ENCODE measurements at places on chromosomes 6 and 20. TPM values are rescaled to one million over a fixed set of nuclear protein-coding genes. Genes with fewer than 3 reads are reported as not detected.
A peak's percentile ranks its signal among the peaks of the same experiment; 100 is the strongest.

- no peaks in the 10 kb centered on the region for H3K27me3 ChIP-seq
- H3K4me3 ChIP-seq = no peak overlapping the region
- no peaks in the 10 kb centered on the region for H3K4me1 ChIP-seq
- H3K27ac ChIP-seq = no peak overlapping the region
- no peaks in the 10 kb centered on the region for H3K36me3 ChIP-seq
- DNase-seq = no peak
Observed at GRCh38 chr6:157188213-157188612, 135.1 kb downstream of the TMEM242 start.

DNA sequence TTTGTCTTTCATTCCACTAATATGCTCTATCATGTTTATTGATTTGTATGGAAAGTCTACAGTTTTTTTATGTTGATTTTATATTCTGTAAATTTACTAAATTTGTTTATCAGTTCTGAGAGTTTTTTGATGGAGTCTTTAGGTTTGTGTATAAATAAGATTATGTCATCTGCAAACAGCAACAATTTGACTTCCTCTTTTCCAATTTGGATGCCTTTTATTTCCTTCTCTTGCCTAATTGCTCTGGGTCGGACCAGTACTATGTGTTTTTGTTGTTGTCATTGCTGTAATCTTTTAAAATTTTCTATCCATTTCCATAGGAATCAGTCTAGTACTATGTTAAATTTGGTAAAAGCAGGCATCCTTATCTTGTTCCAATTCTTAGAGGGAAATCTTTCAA lies 31.5 kb upstream of the POLR1H start:
- H3K27me3 ChIP-seq = no peaks in the 10 kb centered on the region
- H3K36me3 ChIP-seq = no peaks in the 10 kb centered on the region
- H3K27ac ChIP-seq = no peak overlapping the region
- no peaks in the 10 kb centered on the region for H3K4me1 ChIP-seq

- no peaks in the 10 kb centered on the region for H3K36me3 ChIP-seq
- H3K27ac ChIP-seq = no peak overlapping the region
- H3K27me3 ChIP-seq = no peaks in the 10 kb centered on the region
- H3K4me1 ChIP-seq = no peaks in the 10 kb centered on the region
Observed at GRCh38 chr6:74579794-74580193, 626.1 kb downstream of the COL12A1 start.

- no peak overlapping the region for H3K27ac ChIP-seq
- no peaks in the 10 kb centered on the region for H3K36me3 ChIP-seq
- no peaks in the 10 kb centered on the region for H3K4me1 ChIP-seq
- H3K27me3 ChIP-seq = no peaks in the 10 kb centered on the region
- DNase-seq = no peak
Observed at GRCh38 chr20:51980277-51980676, 178.0 kb upstream of the SALL4 start.

DNA sequence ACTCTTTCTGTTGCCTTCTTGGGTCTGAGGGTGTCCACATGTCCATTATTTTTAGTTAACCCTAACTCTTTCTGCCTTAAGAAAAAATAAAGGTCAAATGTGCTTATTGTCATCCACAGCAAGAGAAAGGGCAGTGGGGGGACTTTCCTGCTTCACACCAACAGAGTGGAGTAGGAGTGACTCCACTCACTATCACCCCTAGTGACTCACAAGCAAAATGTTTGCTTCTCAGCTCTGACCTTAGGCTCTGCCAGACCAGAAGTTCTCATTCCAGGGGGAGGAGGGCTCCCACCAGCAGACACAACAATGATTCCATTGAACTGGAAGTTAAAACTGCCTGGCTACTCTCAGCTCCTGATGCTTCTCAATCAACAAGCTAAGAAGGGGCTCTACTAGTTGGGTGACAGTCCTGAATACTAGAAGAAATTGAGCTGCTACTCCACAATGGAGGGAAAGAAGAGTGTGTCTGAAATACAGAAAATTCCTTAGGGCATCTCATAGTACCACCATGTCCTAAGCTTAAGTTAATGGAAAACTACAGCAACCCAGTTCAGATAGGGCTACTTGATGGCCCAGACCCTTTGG lies 83.9 kb upstream of the AFDN start:
- H3K27me3 ChIP-seq = no peaks in the 10 kb centered on the region
- H3K27ac ChIP-seq = no peak overlapping the region
- H3K4me3 ChIP-seq = no peak overlapping the region
- no peaks in the 10 kb centered on the region for H3K36me3 ChIP-seq

- H3K4me3 ChIP-seq = no peak overlapping the region
- H3K27me3 ChIP-seq = no peaks in the 10 kb centered on the region
- no peaks in the 10 kb centered on the region for H3K4me1 ChIP-seq
- H3K36me3 ChIP-seq = no peaks in the 10 kb centered on the region
- H3K27ac ChIP-seq = no peak overlapping the region
Observed at GRCh38 chr6:115592025-115592424, 468.7 kb downstream of the FRK start.

DNA sequence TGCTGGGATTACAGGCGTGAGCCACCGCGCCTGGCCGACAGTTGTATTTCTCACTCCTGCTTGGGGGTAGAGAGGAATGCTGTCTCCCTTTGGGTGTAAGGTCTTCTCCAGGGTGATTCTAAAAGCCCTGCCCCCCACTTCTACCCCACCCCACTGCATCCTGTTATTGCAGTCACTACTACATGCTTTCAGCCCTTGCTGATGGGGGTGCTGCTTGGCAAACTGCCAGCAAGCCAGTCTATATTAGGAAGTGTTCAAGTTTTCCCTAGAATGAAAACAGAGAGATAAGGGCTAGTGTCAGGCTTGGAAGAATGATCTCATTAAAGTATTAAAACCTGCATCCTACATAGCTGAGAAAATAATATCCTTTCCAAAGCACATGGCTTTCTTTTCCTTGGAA lies 31.3 kb downstream of the TTI1 start:
- DNase-seq = no peak
- H3K27ac ChIP-seq = no peak overlapping the region
- no peaks in the 10 kb centered on the region for H3K36me3 ChIP-seq
- H3K27me3 ChIP-seq = no peaks in the 10 kb centered on the region

DNA sequence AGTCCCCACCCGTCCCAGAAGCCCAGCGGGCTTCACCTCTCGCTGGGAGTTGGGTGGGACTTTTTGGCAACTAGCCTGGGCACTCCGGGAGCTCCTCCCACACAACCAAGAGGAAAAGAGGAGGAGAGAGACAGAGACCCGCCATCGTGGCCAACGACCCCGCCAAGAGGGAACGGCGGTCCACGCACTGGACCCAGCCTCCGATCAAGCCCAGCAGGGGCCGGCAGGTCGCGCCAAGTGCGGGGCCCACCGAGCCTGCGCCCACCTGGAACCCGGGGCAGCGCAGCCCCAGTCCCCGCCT lies 3.0 kb upstream of the TMEM14C start:
- H3K27me3 ChIP-seq = no peaks in the 10 kb centered on the region
- H3K36me3 ChIP-seq = no peaks in the 10 kb centered on the region
- H3K4me1 ChIP-seq = no peaks in the 10 kb centered on the region
- peak overlapping the region; percentile 65 for H3K4me3 ChIP-seq
- no peak for DNase-seq

DNA sequence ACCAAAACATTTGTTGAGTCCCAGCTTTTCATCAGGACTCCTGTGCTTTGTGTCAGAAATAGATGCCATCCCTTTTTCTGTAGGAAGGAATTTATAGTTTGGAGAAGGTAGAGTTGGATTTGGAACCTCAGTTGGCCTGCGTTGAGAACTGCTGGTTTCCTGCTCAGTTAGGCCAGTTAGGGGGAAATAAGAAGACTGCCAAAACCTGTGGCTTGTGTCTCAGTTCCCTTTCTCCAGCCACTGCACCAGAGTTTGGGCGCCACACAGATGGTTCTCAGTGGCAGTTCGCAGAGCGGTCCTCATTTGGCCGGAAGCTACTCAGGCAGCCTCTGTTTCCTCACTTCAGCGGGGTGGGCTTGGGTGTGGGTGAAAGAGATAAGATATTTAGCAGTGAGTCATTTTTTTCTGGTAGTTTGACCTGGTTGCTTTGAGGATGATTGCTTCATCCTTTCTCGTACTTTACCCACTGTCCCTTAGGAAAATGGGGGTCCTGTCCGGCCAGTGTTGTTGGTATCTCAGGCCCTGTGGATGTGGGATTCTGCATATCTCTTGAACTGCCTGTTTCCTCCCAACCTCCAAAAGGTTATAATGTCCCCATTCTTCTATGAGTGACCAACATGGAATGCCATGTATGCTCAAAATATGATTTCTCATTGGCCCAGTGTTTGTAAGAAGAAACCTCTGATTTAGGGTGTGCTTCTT lies 53.7 kb downstream of the JARID2 start:
- H3K36me3 ChIP-seq = no peaks in the 10 kb centered on the region
- peaks cover 5% of the 10 kb centered on the region for H3K4me1 ChIP-seq
- no peak for DNase-seq
- no peak overlapping the region for H3K4me3 ChIP-seq
- H3K27me3 ChIP-seq = no peaks in the 10 kb centered on the region
- no peak overlapping the region for H3K27ac ChIP-seq

DNA sequence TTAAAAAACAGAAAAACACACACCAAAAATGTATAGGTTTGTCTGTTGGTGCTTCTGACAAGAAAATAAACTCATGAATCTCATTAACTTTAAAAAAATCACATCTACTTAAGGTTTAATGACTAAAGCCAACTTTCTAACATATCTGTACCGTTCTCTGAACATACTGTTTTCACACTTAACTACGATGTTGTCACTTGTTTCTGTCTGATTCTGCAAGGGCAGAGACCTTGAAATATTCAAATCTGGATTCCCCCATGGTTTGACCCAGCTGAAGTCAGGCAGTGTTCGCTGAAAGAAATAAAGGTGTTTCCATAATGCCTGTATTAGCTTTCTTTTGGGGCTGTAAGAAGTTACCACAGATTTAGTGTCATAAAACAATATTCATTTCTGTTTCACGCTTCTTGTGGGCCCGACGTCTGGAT lies 2.7 kb upstream of the ASXL1 start:
- H3K4me3 ChIP-seq = no peak overlapping the region
- H3K4me1 ChIP-seq = peaks cover 16% of the 10 kb centered on the region
- H3K27ac ChIP-seq = no peak overlapping the region
- H3K27me3 ChIP-seq = no peaks in the 10 kb centered on the region
- no peaks in the 10 kb centered on the region for H3K36me3 ChIP-seq
- no peak for DNase-seq

DNA sequence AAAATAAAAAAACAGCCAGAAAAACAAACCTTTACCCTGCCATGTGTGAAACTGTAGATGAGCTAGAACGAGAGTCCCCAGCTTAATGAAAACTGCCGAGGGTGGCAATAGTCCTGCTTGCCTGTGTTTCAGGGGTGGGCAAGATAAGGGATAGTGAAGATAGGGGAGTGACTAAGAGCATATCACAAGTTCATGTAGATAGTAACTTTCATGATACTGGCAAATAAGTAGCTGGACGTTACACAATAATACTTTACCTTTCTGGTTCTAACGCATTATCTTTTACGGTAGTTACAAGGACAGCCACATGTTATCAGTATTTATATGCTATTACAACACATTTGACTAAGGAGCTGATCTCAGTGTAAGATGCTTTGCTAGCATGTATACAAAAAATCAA lies 9.3 kb upstream of the FBXO9 start:
- H3K36me3 ChIP-seq = no peaks in the 10 kb centered on the region
- H3K27ac ChIP-seq = no peak overlapping the region
- H3K4me1 ChIP-seq = no peaks in the 10 kb centered on the region
- H3K4me3 ChIP-seq = no peak overlapping the region
- DNase-seq = no peak
- no peaks in the 10 kb centered on the region for H3K27me3 ChIP-seq

DNA sequence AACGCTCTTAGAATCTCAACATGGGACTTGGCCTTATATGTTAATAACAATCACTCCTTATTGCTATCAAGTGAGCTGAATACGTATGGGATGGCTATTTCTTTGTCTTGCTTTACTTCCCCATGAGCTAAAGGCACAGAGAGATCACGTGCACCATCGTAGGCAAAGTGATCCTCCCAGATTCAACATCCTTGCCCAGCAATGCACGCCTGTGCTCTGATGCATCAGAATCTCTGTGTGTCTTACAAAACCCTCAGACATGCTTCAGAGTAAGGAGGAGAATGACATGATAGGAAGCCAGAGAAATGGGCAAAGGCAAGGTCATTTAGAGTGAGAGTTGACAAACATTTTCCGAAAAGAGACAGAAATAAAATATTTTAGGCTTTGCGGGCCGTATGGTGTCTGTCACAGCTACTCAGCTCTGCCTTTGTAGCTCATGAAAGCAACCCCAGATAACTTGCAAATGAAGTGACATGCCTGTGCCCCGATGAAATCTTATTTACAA lies 277.6 kb upstream of the CDH4 start:
- no peaks in the 10 kb centered on the region for H3K27me3 ChIP-seq
- no peak overlapping the region for H3K4me3 ChIP-seq
- H3K27ac ChIP-seq = no peak overlapping the region
- no peaks in the 10 kb centered on the region for H3K36me3 ChIP-seq
- no peaks in the 10 kb centered on the region for H3K4me1 ChIP-seq
- DNase-seq = no peak

DNA sequence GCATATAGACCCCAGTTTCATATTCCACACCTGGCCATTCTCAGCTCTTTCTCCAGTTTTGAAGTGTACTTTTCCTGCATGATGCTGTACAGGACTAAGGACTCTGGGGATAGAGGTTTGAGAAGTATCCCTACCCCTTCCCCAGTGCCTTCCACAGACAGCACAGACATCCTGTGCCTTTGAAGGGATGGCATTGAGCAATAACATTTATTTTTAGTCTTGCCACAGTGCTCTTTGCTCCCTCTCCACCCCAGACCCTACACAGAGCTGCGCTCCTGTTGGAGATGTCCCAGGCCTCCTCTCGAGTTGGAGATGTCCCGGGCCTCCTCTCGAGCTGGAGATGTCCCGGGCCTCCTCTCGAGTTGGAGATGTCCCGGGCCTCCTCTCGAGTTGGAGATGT lies 275.8 kb downstream of the FARS2 start:
- no peaks in the 10 kb centered on the region for H3K27me3 ChIP-seq
- no peak overlapping the region for H3K27ac ChIP-seq
- no peaks in the 10 kb centered on the region for H3K4me1 ChIP-seq

DNA sequence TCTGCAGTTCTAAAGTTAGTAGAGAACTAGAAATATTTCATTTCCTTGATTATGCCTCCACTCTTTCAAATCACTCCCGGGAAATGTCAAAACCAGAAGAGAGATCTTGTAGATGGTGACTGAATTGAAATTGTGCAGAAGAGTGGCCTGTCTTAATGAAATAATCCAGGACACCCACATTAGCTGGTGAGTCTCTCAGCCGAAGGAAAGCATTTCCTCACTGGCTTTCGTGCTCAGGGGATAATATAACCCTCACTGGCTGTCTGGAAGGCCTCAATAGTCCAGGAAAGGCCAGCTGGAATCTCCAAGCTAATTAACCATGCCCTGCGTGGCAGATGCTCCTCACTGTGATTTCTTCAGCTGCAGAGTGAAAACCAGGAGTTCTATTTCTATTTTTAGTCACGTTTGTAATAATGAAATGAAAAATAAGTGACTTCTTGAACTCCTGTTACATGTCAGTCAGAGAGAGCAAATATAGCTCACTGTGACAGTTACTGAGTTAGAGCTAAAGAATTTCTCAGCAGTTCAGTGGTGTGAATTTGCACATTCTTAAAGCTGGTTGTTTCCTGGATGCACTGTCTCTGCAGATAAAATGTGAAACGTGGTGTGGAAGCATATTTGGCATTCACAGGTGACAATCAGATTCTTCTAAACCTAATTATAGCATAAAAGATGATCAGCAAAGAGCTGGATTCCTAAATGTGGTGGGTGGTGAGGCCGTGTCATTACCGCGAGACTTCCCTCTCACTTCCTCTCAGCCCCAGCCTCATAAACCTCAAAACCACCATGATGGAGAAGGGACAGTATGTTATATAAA lies 211.7 kb downstream of the LMBRD1 start:
- H3K4me3 ChIP-seq = no peak overlapping the region
- no peak for DNase-seq
- no peaks in the 10 kb centered on the region for H3K27me3 ChIP-seq

Gene SPATA2
- total RNA-seq = 19.8 TPM

Gene SERINC3
- 58.3 TPM for total RNA-seq

Gene GUCA1A
- total RNA-seq = not detected

Gene TMEM242
- 3.9 TPM for total RNA-seq

Gene SLC12A5
- not detected for total RNA-seq

Gene TREM1
- total RNA-seq = 2.1 TPM

Gene KIAA1755
- total RNA-seq = 4.1 TPM

Gene GSTA3
- total RNA-seq = not detected
